ENCODE measurements at places on chromosomes 16 and 17.
A peak's percentile ranks its signal among the peaks of the same experiment; 100 is the strongest.

GRCh38 chr16:3554351-3554928, 22.8 kb downstream of the NLRC3 start:
- no peak for DNase-seq

DNA sequence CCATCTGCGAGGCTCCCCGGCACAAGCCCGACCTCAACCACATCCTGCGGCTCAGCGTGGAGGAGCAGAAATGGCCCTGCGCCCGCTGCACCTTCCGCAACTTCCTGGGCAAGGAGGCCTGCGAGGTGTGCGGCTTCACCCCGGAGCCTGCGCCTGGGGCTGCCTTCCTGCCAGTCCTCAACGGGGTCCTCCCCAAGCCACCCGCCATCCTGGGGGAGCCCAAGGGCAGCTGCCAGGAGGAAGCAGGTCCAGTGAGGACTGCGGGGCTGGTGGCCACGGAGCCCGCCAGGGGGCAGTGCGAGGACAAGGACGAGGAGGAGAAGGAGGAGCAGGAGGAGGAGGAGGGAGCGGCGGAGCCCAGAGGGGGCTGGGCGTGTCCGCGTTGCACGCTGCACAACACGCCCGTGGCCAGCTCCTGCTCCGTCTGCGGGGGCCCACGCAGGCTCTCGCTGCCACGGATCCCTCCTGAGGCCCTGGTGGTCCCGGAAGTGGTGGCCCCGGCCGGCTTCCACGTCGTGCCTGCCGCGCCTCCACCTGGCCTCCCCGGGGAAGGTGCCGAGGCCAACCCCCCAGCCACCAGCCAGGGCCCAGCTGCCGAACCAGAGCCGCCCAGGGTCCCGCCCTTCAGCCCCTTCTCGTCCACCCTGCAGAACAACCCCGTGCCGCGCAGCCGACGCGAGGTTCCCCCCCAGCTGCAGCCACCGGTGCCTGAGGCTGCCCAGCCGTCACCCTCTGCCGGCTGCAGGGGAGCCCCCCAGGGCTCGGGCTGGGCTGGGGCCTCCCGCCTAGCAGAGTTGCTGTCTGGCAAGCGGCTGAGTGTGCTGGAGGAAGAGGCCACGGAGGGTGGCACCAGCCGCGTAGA, 13.1 kb upstream of the PRR35 start:
- no peak for DNase-seq

DNA sequence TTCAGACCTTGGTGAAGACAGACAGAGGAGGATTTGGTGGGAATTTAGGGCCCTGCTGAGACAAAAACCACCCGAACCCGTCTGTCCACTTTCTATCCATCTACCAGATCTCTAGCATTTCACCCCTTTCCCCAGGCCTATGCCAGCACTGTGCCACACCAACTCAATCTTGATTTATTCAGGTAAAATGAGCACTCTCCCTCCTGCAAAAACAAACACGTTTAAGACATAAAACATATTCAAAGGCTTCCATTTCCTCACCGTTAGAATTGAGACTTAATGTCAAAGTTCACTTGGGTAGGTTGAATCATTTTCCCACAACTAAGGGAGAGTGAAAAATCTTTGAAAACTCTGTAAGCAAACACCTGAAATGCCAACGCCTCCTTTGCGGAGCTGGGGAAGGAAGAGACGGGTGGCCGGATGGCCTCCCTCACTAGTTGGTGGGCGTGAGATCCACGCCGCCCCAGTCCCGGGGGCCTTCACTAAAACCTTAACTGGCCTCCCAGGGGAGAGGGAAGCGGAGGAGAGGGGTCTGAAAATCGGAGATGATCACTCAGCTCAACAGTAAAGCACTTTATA, 862 bp downstream of the DCAKD start:
- no peak for DNase-seq

DNA sequence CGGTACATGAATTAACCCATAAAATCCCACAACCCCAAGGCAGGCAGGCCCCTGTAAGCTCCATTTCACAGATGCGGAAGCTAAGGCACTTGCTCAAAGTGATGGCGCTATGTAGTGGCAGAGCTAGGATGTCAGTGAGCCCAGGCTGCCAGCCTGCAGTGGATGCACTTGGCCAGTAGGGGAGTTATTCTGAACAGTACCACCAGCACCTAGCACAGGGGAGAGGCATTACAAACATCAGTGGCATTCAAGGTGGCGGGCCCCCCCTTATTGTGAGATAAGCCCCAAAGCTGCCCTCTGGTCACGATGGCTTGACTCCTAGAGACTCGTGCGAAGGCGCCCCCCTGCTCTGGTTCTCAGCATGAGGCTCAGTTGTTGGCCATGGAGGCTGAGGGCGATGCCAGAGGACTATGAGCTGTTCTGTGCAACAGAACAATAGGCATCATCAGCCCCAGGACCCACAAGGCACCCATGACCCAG, 33.8 kb downstream of the GTF3C1 start:
- no peak for DNase-seq

DNA sequence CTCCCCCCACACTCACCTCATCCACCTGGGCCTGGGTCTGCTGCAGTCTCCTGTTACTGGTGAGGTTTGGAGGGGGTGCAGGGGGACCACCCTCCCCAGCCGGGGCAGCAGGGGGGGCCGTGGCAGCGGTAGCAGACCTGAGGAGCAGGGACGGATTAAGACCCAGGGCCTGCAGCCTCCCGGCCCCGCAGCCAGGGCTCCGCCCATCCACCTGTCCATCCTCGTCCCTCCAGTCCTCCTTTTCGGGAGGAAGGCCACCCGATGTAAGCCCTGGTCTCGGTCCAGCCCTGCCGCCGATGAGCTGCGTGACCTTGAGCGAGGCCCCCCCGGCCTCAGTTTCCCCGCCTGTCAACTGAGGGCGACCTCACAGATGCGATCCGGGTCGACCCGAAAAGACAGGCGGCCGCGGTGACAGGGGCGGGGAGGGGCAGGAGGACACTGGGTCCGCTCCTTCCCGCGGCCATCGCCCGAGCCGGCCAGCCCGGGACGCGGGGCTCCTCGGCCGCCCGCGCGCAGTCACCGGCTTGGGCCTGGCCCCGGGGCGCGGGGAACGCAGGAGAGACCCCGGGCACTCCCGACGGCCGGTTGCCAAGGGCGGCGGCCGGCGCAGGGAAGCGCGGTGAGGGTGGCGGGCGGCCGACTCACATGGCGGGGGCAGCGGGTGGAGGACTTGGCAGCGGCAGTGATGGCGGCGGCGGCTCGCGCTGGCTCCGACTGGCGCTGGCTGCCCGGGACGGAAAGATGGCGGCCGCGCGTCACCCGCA, at the start of gene VAMP2:
VAMP2 (minus strand) TSS at position 716 of the 764 bp plus-strand sequence; CDS start at position 647, 69 bp downstream.
- DNase-seq = peak; percentile 9

DNA sequence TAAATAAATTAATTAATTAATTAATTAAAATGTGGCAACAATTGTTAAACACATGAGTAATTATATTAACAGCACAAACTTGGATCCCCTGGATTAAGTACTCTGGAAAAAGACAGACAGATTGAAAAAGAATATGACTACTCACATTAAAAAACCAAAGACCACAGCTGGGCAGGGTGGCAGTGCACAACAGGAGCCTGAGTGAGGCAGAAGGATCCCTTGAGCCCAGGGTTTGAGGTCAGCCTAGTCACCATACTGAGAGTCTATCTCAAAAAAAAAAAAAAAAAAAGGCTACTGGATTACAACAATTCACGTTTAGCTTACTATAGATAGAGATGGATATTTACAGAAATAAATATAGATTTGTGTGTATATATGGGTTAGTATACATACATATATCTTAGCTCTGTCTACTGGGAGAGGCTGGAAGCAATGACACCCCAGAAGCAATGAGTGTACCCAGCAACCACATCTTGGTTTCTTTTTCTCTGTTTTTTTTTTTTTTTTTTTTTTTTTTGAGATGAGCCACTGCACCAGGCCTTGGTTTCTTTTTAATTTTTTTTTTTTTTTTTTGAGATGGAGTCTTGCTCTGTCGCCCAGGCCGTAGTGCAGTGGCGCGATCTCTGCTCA, 10.6 kb upstream of the SUZ12 start:
- no peak for DNase-seq

GRCh38 chr17:74373838-74374606, 6.7 kb downstream of the GPR142 start:
- peak; percentile 87 for DNase-seq

DNA sequence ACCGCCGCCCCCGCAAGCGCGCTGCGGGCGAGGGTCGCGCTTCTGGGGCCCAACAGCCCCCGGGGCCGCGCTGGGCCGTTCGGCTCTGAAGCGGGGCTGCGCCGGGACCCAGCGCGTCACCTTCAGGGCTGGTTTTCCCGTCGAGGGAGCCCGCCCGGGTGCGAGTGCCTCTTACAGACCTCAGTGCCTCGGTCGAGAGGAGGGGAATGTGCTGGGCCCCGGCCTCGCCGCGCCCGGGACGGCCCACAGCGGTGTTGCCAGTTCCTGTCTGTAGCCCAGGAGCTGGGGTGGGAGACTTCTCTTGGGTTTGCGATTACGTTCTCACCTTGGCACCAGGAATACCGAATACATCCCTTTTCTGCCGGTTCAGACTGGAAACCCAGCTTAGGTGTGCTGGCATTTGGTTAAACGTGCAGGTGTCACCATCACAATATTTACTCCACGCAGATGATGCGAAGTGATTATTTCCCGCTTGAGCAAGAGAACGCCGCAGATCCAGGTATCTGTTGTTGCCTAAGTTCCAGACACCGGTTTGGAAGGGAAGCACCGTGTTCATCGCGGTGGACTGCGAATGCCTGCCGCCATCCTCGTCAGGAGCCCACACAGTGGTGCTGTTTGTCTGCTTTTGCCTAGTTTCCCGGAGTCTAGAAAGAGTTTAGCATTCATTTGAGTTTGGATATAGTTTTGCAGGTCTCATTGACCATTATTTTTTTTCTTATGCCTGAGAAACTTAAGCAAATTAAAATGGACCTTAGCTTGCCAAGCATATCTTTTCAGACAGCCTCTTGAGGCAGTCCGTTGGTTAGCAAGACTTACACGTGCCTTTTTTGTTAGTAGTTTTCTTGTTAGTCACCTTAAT, 914 bp downstream of the MAP1LC3B start:
- DNase-seq = no peak

DNA sequence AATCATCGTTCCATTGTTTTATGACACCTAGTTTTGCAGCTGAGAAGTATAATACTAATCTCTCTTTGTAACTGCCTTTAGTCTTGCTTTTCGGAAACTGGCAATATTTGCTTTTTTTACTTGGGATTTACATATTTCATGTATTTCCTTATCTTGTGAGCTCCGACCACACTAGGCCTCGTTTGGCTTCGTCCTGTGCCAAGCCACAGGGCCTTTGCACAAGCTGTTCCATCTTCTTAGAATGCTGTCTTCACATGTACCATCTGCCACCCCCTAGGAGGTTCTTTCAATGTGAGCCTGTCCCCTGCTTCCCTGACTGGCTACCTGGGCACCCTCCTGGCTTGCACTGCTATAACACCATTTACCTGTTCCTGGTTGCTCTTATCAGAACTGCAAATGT, 77.2 kb downstream of the SHISA6 start:
- DNase-seq = no peak

GRCh38 chr16:56833243-56833970, 31.6 kb upstream of the SLC12A3 start:
- no peak for DNase-seq

GRCh38 chr16:12059216-12059769, 82.8 kb downstream of the SNX29 start:
- no peak for DNase-seq

DNA sequence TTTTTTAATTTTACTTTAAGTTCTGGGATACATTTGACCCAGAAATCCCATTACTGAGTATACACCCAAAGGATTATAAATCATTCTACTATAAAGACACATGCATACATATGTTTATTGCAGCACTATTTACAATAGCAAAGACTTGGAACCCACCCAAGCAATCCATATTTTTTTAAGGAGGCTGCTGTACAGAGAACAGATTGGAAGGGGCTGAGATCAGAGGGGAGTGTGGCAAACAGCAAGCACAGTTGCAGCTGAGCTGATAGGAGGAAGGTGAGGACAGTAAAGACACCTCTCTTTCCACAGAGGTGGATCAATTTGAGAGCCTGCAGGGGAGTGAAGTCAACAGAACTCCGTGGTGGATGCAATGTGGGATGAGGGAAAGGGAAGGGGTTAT, 10.2 kb upstream of the TMEM238L start:
- no peak for DNase-seq

DNA sequence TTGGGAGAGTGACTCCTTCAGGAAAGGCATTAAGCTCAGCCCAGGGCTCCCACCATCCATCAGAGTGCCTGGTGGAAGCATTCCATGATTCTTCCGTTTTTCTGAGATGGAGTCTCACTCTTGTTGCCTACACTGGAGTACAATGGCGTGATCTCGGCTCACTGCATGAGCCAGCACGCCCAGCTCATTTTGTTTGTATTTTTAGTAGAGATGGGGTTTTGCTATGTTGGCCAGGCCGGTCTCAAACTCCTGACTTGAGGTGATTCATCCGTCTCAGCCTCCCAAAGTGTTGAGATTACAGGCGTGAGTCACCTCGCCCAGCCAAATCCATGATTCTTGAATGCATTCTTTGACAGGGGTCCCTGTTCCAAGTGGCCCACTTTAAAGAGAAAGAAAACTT, 23.1 kb downstream of the MIS12 start:
- DNase-seq = no peak

Measured in NCI-H774 (cell line).